ENCODE measurements at places on chromosomes 2 and 18. TPM values are rescaled to one million over a fixed set of nuclear protein-coding genes. Genes with fewer than 3 reads are reported as not detected.

DNA sequence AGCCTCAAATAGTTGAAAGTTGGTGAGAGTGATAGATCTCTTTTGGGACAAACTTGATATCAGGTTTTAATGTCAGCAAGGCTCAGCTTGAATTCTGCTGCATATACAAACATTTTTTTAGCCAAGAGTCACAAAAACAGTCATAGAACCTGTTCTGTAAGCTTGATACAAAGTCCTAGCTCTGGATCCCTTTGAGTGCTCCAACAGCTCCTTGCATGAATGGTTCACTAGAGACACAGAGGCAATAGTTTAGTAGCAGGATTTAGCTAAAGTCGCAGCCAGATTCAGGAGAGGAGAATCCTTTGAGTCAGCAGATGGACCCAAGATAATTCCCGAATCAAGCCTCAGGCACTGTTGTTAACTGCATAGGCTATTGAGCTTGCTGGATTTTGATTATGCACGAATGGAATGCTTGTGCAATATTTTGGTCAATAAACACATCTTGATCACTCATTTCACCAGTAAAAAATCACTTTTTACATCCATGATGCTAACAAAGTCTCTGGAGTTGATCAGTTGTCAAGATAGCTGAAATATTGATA is 148.6 kb downstream of the KLHL14 start:
- H3K27me3 ChIP-seq: no peaks in the 10 kb centered on the region
- no peak overlapping the region for H3K4me3 ChIP-seq
- no peaks in the 10 kb centered on the region for H3K4me1 ChIP-seq

RBM44 gene
- total RNA-seq: 1.2 TPM

GRCh38 chr2:239576784-239577685 is 176.2 kb upstream of the HDAC4 start:
- no peaks in the 10 kb centered on the region for H3K36me3 ChIP-seq
- DNase-seq: no peak
- H3K27me3 ChIP-seq: no peaks in the 10 kb centered on the region
- no peak overlapping the region for H3K27ac ChIP-seq

GPR45 gene
- total RNA-seq: not detected

DNA sequence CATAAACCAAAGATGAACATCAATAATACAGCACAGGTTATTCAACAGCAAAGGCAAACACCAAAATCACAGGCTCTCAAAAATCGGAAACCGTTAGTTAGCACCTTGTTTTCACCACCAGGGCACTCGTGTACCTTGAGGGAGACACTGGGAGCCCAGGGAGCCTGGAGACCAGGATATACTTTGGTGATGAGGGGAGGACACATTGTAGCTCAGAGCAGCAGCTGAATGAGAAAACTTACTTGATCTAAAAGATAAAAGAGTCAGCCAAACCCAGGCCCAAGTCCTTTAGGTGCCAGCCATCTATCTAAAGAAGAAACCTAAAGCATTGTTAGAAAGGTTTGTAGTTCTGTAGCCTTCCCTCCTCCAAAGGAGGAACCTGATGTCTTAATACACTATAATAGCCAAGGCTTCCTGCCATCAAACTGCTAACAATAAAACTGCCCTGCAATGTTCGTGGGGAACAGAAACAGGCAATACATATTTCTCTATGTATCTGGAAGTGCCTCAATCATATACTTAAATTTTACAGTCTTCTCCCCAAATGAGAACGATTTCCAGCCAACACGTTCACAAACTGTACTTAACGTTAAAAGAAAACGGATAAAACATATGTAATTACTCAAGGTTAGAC is 19.3 kb downstream of the BCL11A start:
- no peak overlapping the region for H3K4me3 ChIP-seq
- H3K4me1 ChIP-seq: peaks cover 2% of the 10 kb centered on the region
- peaks cover 61% of the 10 kb centered on the region for H3K27me3 ChIP-seq

Data from activated naive CD8-positive, alpha-beta T cell treated with anti-CD3 and anti-CD28 coated beads, Interleukin-2, amount 10 ng/mL, durations not matched to agents 7 days and 5 days (primary cell).